ENCODE measurements at places on chromosomes 3 and 15.
A peak's percentile ranks its signal among the peaks of the same experiment; 100 is the strongest.

GRCh38 chr3:26104851-26105251 lies 315.0 kb downstream of the OXSM start:
- no peak for DNase-seq

DNA sequence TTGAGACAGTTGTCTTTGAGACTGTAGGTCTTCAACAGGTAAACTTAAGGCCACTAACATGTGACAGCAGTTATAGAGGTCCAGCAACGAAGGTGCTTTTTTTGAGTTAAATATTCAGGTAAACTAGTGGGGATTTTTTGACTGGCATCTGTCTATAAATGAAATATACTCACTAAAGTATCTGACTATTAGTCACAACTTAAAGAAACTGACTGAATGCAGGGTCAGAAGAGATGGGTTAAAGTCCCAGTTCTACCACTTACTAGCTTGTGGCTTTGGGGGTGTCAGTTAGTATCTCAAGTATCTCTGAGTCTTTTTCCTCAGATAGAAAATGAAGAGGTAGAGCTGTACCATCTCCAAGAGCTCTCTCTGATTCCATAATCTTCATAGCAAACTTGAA lies 18.0 kb downstream of the MIX23 start:
- DNase-seq = no peak

- DNase-seq = no peak
These were observed 224.3 kb upstream of the NR2F2 start for GRCh38 chr15:96106181-96106580.

GRCh38 chr3:128439226-128439625 lies 27.5 kb downstream of the DNAJB8 start:
- no peak for DNase-seq

GRCh38 chr15:69815793-69816192 lies 281.9 kb downstream of the TLE3 start:
- no peak for DNase-seq

DNA sequence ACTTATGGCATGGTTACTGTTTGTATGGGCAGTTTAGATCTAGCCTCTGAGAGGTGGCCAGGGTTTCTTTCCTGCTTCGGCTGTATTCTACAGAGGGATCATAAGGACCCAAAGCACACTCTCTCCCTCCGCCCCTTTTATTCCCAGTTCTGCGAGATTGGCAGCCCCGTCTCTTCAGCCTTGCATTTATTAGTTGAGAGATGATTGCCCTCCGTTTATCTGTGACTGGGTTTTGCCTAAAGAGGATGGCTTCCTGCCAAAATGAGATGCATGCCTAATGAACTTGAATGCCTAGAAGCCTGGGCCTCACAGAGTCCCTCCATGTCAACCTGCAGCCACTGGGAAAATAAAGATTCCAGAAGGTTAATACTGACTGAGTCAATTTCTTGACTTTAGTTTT lies 97.1 kb upstream of the CHL1 start:
- DNase-seq = no peak

DNA sequence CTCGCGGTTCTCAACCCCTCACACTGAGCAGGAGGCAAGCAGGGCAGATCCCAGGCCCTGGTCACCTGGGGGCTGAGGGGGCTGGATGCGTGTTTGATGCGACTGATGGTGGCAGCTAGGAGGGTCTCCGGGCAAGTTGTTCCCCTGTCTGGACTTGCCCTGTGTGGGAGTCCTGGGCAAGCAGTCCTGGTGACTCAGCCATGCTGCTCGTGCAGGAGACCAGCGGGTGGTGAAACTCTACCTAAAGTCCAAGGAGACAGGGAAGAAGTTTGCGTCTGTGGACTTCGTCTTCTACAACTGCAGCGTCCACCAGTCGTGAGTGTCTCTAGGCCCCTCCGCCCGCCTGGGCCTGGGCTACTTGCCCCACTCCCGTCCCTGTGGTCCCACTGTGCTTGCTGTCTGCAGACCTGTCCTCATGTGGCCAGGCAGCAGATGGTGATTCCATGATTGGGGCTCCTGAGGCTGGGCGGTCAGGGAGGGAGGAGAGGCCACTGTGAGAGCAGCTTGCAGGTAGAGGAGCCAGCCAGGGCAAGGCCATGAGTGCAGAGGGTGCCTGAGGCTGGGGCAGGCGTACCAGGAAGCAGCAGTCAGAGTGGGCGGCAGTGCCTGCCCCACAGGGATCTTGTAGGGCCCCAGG lies 23.1 kb downstream of the PLXNA1 start:
- DNase-seq = no peak

DNA sequence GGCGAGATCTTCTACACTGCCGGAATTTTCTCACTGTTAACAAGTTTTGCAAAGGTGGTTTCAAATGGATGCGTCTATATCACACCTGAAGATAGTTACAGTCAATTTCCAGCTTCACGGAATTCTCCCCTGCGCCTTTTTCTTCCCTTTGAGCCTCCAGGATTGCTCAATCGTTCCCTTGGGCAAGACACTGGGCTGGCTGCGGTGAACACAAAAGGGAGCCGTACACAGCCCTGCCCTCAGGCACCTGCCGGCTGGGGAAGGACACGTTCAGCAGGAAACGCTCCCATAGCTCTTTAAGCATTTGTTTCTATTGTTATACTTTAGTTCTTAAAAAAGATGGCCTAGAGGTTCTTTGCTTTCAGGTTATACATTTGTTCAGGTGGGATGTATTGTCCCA lies 85.7 kb downstream of the C3orf70 start:
- no peak for DNase-seq

- no peak for DNase-seq
These were observed 11.4 kb downstream of the ENTPD3 start for GRCh38 chr3:40398346-40398745.

DNA sequence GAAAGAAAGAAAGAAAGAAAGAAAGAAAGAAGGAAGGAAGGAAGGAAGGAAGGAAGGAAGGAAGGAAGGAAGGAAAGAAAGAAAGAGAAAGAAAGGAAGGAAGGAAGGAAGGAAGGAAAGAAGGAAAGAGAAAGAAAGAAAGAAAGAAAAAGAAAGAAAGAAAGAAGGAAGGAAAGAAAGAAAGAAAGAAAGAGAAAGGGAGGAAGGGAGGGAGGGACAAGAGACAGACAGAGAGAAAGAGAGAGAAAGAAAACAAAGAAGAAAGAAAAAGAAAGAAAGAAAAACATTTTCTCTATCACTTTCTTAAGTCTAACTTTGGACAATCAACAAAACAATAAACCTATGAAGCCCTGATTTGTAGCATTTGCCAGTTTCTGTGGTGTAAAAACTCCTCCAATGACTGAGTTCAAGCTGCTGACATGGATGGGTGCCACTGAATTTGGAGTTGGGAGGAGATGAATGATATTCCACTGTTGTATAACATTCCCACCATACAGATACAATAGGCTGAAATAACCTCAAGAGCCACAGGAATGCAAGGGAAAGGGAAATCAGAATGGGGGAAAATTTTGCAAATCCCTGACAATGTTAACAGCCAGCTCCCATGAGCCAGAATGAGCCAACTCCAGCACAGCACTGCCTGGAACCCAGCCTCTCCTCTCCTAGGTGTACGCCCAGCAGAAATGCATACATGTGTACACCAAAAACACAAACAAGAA lies 15.0 kb upstream of the RTP3 start:
- no peak for DNase-seq

DNA sequence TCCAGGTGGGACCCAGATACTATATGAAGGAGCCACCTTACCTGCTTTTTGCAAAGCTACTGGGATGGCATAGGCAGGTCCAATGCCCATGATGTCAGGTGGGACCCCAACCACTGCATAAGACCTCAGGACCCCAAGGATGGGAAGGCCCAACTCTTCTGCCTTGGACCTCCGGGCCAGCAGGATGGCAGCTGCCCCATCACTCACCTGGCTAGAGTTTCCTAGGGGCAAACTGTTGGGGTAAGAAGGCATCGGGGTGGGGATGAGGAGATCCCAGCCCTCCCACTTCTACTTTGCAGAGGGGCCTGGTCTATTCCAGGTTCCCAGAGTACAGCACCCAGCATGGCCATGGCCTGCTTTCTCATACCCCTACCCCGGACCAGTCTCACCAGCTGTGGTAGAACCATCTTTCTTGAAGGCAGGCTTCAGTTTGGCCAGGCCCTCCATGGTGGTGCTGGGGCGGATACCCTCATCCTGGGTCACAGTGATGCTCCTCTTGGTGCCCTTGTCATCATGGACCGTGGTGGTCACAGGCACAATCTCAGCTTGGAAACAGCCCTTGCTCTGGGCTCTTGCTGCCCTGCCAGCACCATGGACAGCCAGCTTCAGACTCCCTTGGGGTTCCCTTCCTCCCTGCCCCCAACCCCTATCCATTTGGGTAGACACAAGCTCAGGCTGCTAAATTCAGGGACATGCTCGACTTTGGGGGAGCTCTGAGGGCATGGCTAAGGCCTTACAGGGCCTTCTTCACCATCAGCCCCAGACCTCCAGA lies 10.6 kb downstream of the ACAA1 start:
- no peak for DNase-seq

DNA sequence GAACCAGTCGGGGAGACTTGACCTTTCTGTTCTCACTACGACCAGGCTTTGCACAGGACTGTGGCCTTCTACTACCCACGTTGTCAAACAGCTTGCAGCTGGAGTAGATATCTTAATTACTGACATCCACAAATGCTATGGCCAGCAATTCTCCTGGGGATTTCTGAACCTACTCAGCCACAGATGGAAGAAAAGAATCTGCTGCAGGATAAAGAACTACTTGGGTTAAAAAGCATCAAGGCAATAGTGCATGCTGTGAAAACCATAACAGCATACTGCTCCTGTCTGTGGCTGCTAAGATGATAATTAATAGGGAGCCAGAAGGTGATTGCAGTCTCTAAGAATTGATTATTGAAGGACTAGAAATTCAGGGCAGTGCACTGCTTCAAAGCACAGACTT lies 859.2 kb upstream of the SEMA6D start:
- no peak for DNase-seq

DNA sequence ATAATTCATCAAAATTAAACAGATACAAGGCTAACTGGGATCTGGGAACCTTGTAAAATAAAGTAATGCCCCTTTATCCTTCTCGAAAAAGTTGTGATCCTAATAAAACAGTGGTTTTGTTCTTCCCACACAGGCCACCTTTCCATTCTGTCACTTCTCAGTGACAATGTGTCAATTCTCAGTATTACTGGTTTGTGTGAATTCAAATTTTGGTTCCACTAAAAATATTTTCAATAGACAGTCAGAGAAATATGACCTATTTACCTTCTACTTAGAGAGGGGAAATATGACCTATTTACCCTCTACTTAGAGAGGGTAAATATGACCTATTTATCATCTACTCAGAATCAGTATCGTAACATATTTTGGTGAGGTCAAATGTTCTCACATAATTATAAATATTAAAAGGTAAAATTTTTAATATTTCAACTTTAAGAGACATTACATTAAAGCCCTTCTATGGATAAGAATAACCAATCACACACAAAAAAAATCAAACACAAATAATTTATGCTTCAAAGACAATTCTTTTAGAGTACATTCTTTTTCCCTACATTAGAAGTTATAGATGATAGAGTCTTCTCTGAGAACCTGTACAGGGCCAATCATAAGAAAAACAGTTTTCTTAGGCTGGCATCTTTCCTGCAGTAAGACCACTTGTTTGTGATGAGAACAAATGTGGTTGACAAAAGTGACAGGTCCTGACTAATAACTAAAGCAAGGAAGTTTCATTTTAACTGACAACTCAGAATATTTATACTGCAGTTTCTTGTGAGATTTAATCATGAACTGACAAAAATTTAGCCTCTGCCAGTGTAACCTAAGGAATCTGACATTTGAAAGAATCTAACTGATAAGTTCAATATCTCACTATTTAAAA lies 323.3 kb downstream of the DIPK2A start:
- DNase-seq = no peak

GRCh38 chr15:38690719-38691332 lies 126.2 kb upstream of the RASGRP1 start:
- DNase-seq = peak; percentile 82

DNA sequence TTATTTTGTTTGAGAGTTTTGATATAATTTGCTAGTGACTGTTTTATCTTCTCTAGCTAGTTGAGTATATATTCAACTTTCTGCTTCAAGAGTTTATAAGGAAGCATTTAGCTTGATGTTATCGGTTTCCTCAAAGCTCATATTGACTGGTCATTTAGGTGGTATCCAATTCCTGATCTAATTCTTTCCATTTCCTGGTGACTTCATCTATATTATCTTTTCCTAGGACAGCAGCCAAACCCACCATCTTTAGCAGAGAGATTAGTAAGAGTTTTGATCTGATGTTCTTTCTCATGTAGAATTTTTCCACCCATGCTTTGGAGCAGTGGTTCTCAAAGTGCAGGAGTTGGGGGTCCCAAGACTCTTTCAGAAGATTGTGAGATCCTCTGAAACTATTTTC lies 148.6 kb upstream of the STT3B start:
- DNase-seq = no peak

GRCh38 chr15:47987908-47988532 lies 132.8 kb upstream of the SLC24A5 start:
- no peak for DNase-seq

DNA sequence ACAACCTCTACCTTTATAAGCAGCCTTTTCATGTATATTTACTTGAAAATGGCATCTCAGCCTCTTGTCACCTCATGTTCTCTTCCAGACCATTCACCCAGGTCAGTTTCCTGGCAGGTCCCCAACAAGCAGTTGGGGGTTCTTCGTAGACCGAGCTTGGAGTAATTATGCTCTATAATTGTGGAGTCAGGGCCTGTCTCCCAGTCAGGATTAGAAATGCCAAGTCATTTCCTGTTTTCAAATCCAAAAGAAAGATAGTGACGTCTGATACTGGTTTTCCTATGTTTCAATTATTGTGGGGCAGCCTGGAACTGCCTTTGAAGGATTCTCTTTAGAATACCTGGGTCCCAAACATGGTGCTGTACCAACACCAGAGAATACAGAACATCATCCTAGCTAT lies 430.6 kb downstream of the MECOM start:
- no peak for DNase-seq

DNA sequence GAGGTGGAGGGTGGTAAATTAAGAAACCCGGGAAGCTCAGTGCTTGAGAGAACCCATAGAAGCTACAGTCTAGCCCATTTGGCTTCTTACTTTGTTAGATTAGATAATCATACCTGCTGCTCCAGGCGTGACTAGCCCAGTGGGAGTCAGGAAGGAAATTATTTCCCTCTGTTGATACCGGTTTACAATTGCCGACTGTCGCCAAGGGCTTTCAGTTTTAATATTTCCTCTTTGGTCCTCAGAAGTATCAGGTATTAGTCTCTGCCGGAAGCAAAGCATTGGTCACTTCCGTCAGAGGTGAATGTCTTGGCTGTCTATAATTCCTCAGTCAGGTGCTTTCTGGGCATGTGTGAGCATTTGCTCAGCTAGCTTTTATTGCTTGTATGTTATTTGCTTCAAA lies 75.2 kb downstream of the LPP start:
- no peak for DNase-seq

DNA sequence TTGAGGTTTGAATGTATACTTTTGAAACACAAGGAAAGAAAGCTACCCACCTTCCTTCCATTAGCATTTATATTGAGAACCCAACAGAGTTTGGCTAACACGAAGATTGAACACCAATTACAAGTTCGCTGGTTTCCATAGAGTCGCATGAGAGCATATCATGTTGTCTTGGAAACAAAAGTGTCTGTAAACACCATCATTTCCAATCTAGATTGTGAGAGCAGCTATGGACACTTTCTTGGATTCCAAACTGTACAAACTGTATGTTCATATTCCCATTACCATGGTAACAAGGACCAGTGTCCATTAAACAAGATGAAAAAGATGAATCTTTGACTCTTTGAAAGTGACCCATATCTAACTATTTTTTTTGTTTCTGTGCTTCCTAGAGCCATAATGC lies 529.9 kb upstream of the ROBO1 start:
- DNase-seq = no peak

All from stimulated activated CD4-positive, alpha-beta T cell treated with anti-CD3 and anti-CD28 coated beads, Interleukin-2, amount 100 ng/mL, for 24 hours (primary cell).